Fibroblast of skin of back (primary cell): ENCODE measurements at places on chromosomes 4 and X.
A peak's percentile ranks its signal among the peaks of the same experiment; 100 is the strongest.

- DNase-seq: no peak
Measured at GRCh38 chrX:19689170-19689779, 174.0 kb upstream of the MAP3K15 start.

GRCh38 chrX:45001048-45001447 is 128.1 kb downstream of the KDM6A start:
- no peak for DNase-seq

DNA sequence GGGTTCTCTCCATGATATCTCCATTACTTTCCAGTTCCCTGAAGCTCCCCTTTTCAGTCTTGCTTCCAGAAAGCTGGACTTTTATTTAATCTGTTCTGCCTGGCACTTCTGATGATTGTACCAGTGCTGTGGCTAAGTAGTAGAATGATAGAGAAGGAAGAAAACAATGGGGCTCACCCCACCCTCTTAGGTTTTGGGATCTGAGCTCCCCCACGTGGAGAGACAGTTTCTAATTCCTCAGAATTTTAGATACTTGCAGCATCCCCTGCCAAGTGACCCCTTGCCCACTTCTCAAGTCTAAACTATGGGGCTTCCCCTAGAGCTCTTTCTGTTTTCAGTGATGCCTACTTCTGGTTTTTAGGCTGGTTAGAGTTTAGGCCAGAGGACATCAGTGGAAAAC is 73.9 kb downstream of the GC start:
- DNase-seq: no peak

GRCh38 chr4:98945297-98945850 is 16.4 kb upstream of the EIF4E start:
- DNase-seq: peak; percentile 39

DNA sequence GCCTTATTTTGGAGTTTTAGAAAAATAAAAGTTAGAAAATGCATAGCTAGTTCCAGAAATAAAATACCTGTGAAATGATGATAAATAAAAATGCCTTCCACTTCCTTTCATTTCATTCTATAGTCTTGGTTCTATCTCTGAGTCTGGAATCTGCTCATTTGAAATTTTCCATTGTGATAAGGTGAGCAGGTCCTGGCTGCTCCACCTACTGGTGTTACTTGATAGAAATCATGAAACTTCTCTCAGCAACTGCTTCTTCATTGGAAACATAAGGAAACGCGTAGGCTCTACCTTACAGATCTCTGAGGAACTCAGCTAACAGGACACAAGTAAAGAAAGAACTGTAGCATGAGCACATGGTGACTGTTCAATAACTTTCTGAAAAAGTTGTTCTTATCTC is 141.8 kb downstream of the DCHS2 start:
- peak; percentile 1 for DNase-seq
